ENCODE measurements at places on chromosomes 7 and 10. TPM values are rescaled to one million over a fixed set of nuclear protein-coding genes. Genes with fewer than 3 reads are reported as not detected.

The CCDC172 gene
- total RNA-seq, result not detected

The MBL2 gene
- not detected for total RNA-seq

The PON1 gene
- not detected for total RNA-seq

GRCh38 chr7:47327698-47328391 is 254.1 kb downstream of the TNS3 start:
- no peak for DNase-seq

- no peak for DNase-seq
These were observed 16.3 kb upstream of the ORAI2 start for GRCh38 chr7:102417105-102417504.

- DNase-seq, result no peak
These were observed 27.8 kb downstream of the ABI1 start for GRCh38 chr10:26832960-26833359.

Measured in activated CD4-positive, alpha-beta memory T cell treated with anti-CD3 and anti-CD28 coated beads, Interleukin-2, amount 10 ng/mL, durations not matched to agents 7 days and 5 days (primary cell).